ENCODE measurements at places on chromosomes 1 and 21. TPM values are rescaled to one million over a fixed set of nuclear protein-coding genes. Genes with fewer than 3 reads are reported as not detected.

Gene NCMAP
- total RNA-seq, result 1.1 TPM

Gene FMO3
- total RNA-seq, result 0.50 TPM

Gene HENMT1
- total RNA-seq, result 72.0 TPM

Gene BCAR3
- total RNA-seq, result 55.9 TPM

DNA sequence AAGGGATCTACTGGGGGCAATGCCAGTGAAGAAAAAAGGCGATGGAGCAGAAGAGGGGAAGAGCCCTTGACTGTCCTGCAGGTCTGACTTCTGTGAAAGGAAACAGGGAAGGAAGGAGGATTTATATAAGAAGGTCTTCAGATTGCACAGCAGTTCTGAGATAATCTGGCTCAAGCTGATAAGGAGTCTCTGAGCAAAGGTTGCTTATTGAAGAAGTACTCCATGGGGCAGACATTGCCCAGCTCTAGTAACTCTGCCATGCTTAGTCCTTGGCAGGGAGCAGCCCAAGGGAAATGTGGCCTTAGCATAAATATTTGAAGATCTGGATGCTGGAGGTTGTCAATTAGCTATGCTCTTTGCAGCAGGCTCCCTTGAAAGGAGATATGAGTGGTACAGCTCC lies 15.9 kb upstream of the TTF2 start:
- H3K27ac ChIP-seq, result no peak overlapping the region
- no peaks in the 10 kb centered on the region for H3K27me3 ChIP-seq
- H3K4me1 ChIP-seq, result no peaks in the 10 kb centered on the region
- no peak overlapping the region for H3K4me3 ChIP-seq
- no peak for DNase-seq

DNA sequence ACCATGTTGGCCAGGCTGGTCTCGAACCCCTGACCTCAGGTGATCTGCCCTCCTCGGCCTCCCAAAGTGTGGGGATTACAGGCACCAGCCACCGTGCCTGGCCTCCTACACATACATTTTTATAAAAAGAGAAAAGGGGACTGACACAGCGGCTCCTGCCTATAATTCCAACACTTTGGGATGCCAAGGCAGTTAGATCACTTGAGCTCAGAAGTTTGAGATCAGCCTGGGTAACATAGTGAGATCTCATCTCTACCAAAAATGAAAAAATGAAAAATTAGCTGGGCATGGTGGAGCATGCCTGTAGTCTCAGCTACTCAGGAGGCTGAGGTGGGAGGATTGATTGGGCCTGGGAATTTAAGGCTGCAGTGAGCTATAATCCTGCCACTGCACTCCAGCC lies 23.4 kb downstream of the ZNF281 start:
- H3K27me3 ChIP-seq, result no peaks in the 10 kb centered on the region
- no peak for DNase-seq
- no peak overlapping the region for H3K27ac ChIP-seq
- no peak overlapping the region for H3K4me3 ChIP-seq
- no peaks in the 10 kb centered on the region for H3K4me1 ChIP-seq

DNA sequence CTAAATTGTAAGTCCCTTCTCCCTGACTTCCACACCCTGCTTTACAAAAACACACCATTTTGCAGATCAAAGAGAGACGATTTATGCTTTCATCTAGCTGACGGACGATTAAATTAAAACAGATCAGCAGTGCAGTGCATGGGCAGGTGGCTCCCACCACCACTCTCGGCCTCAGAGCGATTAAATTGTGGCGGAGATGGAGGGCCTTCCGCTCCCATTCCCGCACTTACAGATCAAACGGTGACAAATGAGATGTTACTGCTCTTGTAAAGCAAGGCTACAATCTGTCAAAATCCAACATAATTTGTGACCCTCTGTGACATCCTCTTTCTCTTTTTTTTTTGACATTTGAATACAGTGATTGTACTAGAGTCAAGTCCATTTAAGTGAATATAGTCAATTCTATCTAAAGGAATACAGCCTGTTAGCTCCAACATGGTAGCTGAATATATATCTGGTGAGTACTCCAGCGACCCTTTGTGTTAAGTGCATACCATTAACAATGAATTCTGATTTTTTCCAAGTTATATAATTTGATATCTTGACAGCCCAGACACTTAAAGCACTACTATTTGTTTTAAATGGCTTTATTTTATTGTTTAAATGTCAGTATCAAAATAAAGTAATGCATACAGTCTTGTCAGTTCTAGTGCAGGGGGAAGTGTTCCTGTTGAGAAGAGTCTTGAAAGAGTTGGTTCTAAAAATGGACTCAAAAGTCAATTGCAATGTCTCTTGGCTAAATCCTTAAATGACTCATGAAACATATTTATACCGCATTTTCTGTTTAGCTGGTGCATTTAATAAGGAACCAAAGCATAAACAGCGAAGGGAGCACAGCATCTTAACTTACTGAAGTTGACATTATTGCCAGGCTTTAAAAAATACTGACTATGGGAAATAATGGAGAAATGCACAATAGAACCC lies 109.0 kb downstream of the ESRRG start:
- no peak overlapping the region for H3K27ac ChIP-seq
- no peak for DNase-seq
- H3K4me1 ChIP-seq, result no peaks in the 10 kb centered on the region

DNA sequence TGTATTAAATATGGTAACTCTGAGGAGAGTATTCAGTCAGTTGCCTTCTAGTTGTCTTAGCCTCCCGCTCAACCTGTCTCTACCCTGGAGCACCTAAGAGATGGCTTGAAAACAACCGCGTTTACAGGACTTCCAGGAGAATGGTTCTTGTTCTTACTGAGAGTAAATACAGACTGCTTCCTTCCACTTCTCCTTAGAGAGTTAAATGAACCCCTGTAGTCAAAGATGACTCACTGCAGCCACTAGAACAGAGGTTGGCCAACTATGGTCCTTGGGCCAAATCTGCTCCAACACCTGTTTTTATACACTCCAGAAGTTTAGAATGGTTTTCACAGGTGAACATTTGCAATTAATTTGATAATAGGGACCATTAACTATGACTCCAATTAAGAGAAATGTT lies 60.1 kb upstream of the ASB17 start:
- H3K36me3 ChIP-seq, result no peaks in the 10 kb centered on the region
- H3K27ac ChIP-seq, result no peak overlapping the region
- no peaks in the 10 kb centered on the region for H3K27me3 ChIP-seq
- H3K4me3 ChIP-seq, result no peak overlapping the region

- H3K27ac ChIP-seq, result peak overlapping the region; percentile 74
- H3K36me3 ChIP-seq, result no peaks in the 10 kb centered on the region
- H3K4me1 ChIP-seq, result peaks cover 38% of the 10 kb centered on the region
- H3K4me3 ChIP-seq, result no peak overlapping the region
Measured at GRCh38 chr1:8352471-8352845, 34.5 kb downstream of the SLC45A1 start.

DNA sequence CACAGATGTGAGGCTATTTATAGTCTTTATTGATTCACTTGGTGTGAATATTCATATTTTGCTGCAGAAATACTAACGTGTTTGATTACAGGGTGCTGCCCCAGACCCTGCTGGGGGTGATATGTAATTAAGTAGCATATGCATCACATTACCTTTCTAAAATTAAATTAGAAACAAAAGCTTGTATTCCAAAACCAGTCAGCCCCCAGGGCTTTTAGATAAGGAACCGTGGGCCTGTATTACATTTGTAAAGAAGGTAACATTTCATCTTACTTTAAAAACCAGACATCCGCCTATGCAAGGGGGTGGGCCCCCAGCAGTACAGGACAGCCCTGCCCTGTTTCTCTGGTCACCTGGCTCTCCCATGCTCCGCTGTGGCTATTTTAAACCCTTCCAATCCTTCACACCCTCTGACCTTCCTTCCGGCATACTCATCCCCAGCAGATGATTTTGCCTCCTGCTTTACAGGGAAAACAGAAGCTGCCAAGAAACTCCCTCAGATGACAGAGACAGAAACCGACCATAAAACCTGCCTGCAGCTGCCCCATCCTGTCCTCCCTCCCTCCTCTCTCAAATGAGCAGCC lies 22.0 kb upstream of the KCNC4 start:
- no peaks in the 10 kb centered on the region for H3K36me3 ChIP-seq
- no peak for DNase-seq
- H3K27ac ChIP-seq, result no peak overlapping the region
- H3K4me1 ChIP-seq, result peaks cover 4% of the 10 kb centered on the region

DNA sequence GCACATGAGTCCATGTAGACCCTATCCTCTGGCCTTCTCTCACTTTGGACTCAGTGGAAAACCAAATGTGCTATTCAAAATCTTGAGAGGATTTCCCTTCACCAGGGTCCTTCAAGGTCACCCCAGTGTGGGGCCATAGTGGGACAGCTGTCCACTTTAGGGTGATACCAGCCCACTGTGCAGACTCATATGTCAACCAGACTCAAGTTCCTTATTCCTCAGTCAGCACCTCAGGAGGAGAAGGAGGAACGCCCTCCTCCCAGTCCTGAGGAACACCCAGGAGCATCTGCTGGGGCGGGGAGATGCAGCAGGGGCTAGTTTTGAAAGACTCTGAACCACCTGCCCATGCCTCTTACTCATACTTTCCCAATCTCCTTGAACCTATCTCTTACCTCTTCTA lies 340.9 kb downstream of the MATN1 start:
- no peak overlapping the region for H3K27ac ChIP-seq
- no peaks in the 10 kb centered on the region for H3K36me3 ChIP-seq
- H3K4me3 ChIP-seq, result no peak overlapping the region
- DNase-seq, result no peak
- peaks cover 15% of the 10 kb centered on the region for H3K4me1 ChIP-seq

GRCh38 chr1:74422421-74423292 lies 89.8 kb downstream of the LRRC53 start:
- H3K4me1 ChIP-seq, result peaks cover 7% of the 10 kb centered on the region
- H3K27me3 ChIP-seq, result no peaks in the 10 kb centered on the region
- no peaks in the 10 kb centered on the region for H3K36me3 ChIP-seq
- DNase-seq, result no peak
- H3K27ac ChIP-seq, result no peak overlapping the region
- H3K4me3 ChIP-seq, result no peak overlapping the region

- no peaks in the 10 kb centered on the region for H3K36me3 ChIP-seq
- H3K4me1 ChIP-seq, result no peaks in the 10 kb centered on the region
- no peak overlapping the region for H3K27ac ChIP-seq
- no peaks in the 10 kb centered on the region for H3K27me3 ChIP-seq
Measured at GRCh38 chr1:13867603-13868002, 167.6 kb downstream of the PRDM2 start.

DNA sequence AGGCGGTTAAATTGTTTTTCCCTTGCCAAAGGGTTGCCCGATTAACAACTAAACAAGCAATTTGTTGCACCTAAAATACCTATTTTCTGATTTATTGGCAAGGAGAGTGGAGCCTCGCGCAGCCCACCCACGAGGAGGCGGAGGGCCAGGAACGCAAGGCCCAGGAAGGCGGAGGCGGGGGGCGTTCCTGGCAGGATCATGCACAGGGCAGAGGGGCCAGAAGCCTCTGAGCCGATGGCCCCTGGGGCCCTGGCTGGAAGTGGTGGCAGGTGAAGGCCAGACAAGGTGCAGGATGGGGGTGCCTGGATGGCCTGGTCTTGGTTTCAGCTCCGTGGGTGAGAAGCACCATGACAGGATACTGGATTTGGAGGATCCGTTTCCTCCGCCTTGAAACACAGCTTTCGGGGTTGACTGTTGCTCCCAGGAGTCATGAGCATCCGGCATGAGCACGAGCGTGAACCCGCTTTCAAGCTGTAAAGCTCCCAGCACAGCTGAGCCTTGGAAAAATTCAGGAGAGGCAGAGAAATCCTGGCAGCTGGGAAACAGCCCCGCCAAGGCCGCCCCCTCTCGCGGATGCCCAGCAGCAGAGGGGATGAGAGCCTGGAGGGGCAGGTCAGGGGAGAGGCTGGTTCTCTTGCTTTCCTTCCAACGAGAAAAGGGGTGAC lies 35.0 kb downstream of the AJAP1 start:
- H3K4me3 ChIP-seq, result no peak overlapping the region
- no peaks in the 10 kb centered on the region for H3K36me3 ChIP-seq
- DNase-seq, result no peak
- no peak overlapping the region for H3K27ac ChIP-seq
- no peaks in the 10 kb centered on the region for H3K4me1 ChIP-seq

DNA sequence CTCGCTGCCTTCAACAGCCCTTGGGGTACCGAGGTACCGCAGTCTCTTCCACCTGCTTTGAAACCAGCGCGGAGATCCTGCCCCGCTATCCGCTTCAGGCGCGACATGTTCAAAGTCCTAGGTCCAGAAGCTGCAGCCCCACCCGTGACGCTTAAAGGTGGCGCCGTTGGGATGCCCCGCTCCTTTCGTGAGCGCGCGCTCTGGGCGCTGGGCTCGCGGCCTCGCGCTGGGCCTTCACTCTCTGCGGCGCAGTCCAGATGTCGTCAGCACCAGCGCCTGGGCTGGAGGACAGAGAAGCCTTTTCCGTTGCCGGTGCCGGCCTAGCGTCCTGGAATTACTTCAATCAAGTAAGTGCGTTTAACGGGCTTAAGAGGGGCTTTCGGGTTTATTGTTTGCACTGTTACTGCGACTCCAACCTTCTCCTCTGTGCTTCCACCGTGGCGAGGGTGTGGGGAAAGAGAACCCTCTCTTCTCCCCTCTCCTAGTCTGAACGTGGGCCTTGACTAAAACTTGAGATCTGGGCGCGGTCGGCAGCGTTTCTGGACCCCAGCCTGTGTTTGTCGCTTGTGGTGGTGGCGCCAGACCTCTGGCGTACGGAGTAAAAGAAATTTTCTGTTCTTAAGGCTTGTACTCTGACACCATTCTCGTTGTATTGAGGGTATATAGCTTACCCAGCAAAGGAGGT lies at the start of gene LRRC40:
TSS of gene LRRC40 (minus strand) at position 146 of the 685 bp plus-strand sequence. CDS start at position 107, 39 bp downstream.
- no peaks in the 10 kb centered on the region for H3K36me3 ChIP-seq
- peak within 1 kb of the TSS; percentile 82 for H3K4me3 ChIP-seq
- H3K4me1 ChIP-seq, result peaks cover 23% of the 10 kb centered on the region
- peak within 1 kb of the TSS; percentile 92 for H3K27ac ChIP-seq
- no peaks in the 10 kb centered on the region for H3K27me3 ChIP-seq
- DNase-seq, result peak; percentile 98

- no peaks in the 10 kb centered on the region for H3K36me3 ChIP-seq
- no peaks in the 10 kb centered on the region for H3K4me1 ChIP-seq
- no peak overlapping the region for H3K27ac ChIP-seq
- DNase-seq, result no peak
Measured at GRCh38 chr1:94989398-94989797, 62.5 kb upstream of the CNN3 start.

DNA sequence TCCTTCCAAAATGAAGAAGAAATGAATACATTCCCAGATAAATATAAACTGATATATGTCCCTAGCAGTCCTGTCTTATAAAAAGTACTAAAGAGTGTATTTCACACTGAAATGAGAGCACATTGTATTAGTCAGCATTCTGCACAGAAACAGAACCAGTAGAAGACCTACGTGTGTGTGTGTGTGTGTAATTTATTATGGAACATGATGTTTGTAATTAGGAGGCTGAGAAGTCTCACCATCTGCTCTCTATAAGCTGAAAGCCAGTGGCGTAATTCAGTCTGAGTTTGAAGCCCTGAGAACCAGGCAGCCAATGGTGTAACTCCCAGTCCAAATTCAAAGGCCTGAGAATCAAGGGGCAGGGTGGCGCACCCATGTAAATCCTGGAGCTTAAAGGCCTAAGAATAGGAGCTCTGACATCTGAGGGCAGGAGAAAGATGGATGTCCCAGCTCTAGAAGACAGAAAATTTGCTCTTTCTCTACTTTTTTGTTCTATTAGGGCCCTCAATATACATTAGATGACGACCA lies 146.5 kb upstream of the LYPLAL1 start:
- no peaks in the 10 kb centered on the region for H3K27me3 ChIP-seq
- H3K4me1 ChIP-seq, result no peaks in the 10 kb centered on the region
- no peak overlapping the region for H3K27ac ChIP-seq
- no peak overlapping the region for H3K4me3 ChIP-seq
